NCI-H510A treated with DMSO at 0.1 percent for 48 hours (cell line): ENCODE measurements at places on chromosomes 5 and 9.

GRCh38 chr5:63286724-63287123, 675.5 kb downstream of the HTR1A start:
- no peak for DNase-seq

- DNase-seq: no peak
These were observed 102.6 kb upstream of the COL5A1 start for GRCh38 chr9:134538856-134539566.

GRCh38 chr5:1550287-1551076, 26.7 kb upstream of the LPCAT1 start:
- peak; percentile 20 for DNase-seq

DNA sequence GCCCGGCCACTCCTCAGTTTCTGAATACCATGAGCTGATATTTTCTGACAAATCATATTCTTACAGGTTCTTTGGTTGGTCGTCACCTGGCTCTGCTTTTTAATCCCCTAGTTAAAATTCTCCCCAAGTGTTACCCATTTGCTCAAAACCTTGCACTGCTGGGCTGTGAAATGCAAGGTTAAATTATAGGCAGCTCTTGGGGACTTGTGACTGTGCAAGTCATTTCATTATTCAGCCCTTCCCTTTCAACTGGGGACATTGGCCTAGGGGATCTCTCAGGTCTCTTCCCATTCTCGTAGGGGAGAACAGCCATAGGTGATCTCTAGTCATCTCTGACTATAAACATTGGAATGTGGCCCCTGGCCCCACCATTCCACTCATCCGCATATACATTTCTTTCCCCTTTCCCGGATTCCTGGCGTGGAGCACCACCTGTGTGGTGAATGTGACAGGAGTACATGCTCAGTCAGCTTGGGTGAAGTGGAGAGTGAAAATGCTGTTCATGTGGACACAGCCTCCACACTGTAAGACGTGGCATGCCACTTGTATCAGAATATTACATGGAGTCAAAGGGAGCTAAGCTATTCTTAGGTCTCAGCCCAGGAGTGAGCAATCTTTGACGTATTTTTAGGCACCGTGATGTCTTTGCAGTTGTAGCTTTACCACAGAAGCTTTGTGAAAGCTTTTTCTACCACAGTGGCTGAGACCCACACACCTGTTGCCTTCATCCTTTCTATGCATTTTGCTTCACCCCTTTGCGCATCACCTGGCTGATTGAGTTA, 386.7 kb downstream of the KDM4C start:
- no peak for DNase-seq

- DNase-seq: no peak
These were observed 8.9 kb upstream of the AKNA start for GRCh38 chr9:114396558-114397218.

DNA sequence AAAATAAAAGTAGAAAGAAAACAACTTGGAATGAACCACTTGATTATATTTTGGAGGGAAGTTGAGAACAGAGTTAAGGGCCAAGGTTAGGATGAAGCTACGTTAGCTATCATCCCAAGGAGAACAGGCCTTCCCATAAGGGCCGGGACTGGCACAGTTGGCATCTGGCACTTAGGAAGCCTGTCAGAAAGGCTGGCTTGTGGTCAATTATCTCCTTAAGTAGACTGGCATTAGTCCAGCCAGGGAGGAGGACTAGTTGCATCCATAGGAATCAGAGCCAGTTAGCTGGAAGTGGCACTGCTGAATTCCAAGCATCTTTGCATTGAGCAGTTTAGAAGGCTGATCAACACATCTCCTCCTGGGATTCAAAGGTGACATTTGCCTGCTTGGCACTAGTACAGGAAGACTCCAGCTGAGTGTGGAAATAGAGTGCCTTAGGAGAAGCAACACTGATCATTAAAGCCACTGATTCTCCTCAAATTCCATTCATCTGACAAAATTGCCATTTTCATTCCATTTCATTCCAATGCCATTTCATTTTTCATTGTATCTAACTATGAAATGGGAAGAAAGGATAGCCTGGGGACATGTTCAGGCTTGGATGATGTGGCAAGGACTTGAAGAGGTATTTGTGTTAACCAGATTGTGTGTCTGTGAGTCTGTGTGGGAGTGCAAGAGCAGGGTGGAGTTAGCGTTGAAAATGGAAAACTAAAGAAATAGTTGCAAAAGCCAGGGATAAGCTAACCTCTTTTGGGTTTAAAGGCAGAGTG, 5.5 kb downstream of the FOXB2 start:
- DNase-seq: no peak

- no peak for DNase-seq
These were observed 1.3 kb downstream of the PTPN3 start for GRCh38 chr9:109496841-109497225.

DNA sequence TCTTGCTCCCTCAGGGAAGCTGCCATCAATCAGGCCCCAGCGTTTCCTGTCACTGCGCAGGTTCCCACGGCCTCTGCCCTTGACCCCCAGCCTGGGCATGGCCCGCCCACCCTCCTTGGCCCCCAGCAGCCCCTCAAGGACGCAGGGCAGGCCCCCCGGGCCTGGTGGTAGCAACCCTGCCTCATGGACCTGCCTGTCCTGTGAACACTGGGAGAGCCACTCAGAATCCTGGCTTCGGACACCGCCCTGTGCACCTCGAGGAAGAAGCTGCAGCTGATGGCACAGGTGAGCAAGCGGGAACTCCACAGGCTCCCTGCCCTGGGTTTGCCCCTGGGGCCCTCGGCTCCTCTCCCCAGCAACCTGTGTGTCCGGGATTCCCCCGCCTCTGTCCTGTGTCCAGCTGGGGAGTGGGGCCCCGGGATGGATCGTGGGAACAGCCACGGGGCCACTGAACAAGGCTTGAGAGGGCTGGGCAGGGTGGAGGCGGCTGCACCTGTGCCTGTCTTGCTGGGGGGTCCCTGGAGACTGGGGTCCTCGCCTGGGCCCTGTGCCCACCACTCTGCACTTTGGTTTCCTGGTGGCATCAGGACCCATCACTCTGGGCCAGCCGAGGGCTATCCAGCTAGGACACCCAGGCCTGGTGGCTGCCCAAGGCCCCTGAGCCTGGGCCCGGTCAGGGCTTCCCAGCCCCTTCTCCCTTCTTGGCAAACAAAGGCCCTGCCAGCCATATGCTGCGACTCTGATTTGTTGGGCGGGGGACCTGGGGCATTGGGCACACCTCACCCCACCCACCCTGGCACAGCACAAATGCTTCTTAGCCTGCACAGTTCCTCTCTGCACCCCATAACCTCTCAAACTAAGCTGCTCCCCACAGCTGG, 33.5 kb upstream of the EGFL7 start:
- no peak for DNase-seq

- DNase-seq: peak; percentile 20
These were observed 525.6 kb downstream of the PDE4D start for GRCh38 chr5:59367791-59368394.

DNA sequence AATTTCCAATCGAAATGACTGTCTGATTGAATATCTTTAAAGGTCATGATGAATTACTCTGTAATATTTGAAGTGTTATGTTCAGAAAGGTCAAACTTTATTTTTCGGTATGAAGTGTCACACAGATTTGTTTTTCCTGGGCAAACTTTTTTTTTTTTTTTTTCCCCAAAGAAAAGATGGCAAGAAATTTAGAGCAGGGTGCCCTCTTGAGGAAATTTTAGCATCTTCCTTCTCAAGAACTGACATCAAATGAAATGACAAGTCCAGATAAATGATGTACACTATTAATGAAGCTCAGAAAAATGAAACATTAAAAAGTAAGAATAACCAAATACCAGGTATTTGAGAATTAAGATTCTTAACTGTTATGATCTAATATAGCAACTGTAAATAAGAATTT, 123.6 kb downstream of the INVS start:
- no peak for DNase-seq

- DNase-seq: no peak
These were observed 72.5 kb upstream of the PANK3 start for GRCh38 chr5:168651648-168652047.
